ENCODE measurements at places on chromosomes 5 and 9.
A peak's percentile ranks its signal among the peaks of the same experiment; 100 is the strongest.

DNA sequence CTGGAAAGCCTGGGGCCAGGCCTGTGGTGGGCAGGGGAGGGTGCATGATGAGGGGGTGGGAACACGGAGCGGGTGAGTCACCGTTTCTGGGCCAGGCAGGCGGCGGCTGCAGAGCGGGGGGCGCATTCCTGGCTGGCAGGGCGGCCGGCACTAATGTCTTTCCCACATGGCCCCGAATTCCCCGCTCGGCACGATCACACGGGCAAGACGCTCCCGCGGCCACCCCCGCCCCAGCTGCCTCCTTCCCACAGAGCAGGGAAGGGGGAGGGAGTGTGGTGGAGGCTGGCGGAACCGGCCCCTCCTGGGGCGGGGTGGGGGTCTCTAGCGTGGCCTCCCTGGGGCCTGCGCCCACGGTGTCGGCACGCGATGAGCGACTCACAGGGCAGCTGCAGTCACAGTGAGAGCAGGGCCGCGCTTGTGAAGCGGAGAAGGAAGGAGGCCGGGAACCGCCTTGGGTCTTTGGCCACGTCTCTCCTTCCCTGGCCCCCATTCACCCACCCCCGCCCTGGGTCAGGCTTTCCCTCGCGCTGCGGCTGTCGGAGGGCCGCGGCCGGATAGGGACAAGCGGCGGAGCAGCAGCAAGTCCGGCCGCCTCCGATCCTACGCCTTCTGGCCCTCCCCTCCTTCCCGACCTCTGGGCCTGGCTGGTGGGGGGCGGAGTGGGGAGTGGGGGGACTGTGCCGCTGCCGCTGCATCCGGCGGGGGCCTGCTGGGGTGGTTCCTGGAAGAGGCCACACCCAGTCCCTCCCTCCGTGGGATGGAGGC lies 48.9 kb downstream of the CXXC5 start:
- ATAC-seq = peak; percentile 70

GRCh38 chr5:17190242-17190778 lies 27.1 kb upstream of the BASP1 start:
- no peak for ATAC-seq

DNA sequence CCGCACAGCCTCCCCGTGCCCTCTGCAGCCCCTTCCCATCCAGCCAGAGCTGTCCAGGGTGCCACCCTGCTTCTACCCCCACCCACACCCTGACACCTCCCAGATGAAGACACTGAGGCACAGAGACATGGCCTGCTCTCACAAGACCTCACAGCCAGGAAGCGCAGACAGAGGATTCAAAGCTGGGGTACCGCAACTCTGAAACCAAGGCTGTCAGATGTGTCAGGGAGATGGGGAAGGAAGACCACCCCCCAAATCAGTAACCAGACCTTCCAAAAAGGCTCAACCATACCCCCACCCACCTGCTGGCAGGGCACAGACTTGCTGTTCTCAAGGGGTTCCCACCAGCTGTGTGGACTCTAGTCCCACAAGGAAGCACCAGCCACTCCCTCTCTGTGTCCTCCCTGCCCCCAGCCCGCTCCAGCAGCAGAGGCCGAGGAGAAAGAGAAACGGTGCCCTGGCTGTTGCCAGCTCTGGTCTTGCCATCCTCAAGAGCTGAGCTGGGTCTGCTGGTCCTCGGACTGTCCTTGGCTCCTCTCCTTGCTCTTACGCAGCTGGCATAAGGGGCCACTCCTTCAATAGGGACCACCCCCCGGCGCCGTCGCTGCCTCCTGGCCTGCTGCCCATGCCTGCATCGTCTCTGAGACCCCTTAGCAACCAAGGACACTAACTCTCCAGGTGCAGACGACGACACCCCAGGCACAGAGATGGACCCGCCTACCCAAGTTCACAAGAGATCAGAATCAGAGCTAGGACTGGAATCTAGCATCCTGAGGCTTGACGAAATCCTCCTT lies 699 bp downstream of the AKNA start:
- ATAC-seq = no peak

- no peak for ATAC-seq
Measured at GRCh38 chr5:67299231-67299735, 102.7 kb upstream of the CD180 start.

DNA sequence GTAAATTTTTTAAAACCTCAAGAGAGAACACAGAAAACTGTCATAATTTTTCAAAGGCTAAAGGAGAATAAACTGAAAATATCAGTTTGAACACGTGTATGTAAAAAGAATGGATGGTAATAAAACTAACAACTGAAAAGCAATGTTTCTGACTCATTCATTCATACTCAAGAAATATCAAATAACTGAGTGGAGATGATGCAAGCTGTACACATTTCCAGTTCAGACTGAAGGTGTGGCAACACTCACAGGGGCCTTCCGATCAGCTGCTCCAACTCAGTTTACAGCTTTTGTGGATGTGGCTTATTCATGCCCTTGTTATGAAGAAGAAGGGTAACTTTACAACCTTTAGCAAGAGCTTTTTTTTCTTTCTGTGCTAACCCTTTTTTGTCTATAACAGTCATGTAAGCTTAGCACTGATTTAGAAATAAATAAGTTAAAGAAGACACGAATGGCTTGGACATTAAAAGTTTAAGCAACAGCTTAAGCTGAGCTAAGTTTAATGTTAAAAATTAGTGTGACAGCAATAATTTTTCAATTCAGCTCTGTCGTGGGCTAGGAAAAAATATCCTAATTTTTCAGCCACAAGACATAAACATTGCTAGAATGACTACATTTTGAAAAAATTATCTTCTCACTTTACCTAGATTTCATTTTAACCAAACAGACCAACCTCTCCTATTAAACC lies 453.5 kb downstream of the RAB3C start:
- no peak for ATAC-seq

- no peak for ATAC-seq
Measured at GRCh38 chr9:72292256-72292682, 72.7 kb downstream of the ZFAND5 start.

- ATAC-seq = no peak
Measured at GRCh38 chr9:93020771-93021670, 37.5 kb upstream of the SUSD3 start.

DNA sequence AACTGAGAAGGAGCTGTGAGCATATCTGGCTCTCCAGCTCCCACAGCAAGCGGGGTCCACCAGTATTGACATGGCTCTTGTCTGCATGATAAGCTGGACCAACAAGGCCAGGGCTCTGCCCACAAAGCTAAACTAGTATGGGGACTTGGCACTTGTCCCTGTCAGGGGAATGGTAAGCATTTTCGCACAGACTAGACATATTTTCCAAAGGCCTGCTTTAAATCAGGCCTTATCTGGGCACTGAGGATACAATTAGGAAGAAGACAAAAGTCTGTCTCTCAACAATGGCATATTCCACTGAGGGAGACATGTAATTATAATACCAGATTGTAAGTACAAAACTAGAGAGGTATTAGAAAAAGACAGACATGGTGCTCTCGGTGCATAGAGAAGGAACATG lies 32.1 kb downstream of the CSF2 start:
- no peak for ATAC-seq

DNA sequence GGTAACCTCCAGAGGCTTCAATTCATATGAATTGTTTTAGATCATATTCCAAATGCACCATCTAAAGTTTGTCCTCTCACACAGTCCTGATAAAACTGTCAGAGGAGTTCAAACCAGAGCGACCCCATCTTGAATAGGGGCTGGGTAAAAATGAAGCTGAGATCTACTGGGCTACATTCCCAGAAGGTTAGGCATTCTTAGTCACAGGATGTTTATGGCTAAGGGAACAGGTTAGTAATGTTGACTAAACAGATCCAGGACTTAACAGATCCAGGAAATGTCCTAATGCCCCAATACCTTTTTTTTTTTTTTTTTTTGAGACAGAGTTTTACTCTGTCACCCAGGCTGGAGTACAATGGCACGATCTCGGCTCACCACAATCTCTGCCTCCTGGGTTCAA lies 192.6 kb upstream of the PRDM9 start:
- ATAC-seq = no peak

DNA sequence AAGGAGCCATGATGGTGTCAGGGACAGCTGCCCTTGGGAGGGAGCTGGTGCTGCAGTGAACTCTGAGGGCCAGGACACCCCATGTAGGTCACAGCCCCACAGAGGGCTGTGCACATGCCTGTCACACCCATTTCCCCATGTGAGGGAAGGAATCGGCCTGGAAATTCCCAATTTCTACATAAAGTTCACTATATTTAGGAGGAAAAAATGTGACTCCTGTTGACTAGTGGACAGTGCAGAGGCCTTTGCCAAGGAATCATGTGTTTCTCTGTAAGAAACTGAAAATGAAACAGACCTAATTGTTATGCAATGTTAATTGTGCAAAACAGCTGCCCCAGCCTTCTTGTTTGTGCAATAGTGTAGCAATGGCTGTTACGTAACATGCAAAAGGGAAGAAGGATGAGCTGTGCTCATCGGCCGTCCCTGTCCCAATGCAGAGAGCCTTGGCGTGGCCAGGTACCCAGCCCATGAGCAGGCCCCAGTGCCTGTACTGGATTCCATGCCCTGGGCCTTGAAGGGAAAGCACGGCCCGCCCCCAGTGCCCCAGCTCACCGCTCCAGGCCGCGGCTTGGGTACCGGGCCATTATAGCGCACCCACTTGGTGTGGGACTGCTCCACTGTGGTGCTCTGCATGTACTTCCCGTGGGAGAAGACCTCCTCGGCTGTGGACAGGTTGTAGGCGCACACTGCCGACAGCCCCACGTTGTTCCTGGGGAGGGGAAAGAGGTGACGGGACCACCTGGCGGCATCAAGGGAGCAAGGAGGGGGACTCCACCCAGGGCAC lies 70.0 kb downstream of the SECISBP2 start:
- no peak for ATAC-seq

- no peak for ATAC-seq
Measured at GRCh38 chr9:110602281-110602680, 22.7 kb upstream of the SVEP1 start.

GRCh38 chr5:88860501-88860900 lies 22.5 kb downstream of the MEF2C start:
- no peak for ATAC-seq

GRCh38 chr9:33184963-33185362 lies 17.8 kb upstream of the B4GALT1 start:
- ATAC-seq = no peak

DNA sequence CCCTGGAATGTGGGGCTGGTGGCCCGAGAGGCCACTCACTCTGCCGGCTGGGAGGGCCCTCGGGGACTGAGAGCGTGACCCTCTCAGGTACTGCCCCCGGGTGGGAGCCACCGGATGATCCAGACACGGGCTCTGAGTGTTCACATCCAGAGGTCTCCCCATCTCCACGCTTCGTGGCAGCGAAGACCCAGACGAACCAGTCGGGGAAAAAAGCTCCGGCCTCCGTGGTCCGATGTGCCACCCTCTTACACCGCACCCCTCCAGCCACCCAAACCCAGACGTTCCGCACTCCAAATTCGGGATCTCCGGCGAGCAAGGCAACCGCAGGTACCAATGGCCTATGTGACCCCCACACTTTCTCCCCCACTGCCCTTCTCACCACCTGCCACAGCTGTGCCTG lies 49.5 kb downstream of the AMBP start:
- no peak for ATAC-seq

- ATAC-seq = no peak
Measured at GRCh38 chr5:171673840-171674239, 111.8 kb upstream of the SMIM23 start.

DNA sequence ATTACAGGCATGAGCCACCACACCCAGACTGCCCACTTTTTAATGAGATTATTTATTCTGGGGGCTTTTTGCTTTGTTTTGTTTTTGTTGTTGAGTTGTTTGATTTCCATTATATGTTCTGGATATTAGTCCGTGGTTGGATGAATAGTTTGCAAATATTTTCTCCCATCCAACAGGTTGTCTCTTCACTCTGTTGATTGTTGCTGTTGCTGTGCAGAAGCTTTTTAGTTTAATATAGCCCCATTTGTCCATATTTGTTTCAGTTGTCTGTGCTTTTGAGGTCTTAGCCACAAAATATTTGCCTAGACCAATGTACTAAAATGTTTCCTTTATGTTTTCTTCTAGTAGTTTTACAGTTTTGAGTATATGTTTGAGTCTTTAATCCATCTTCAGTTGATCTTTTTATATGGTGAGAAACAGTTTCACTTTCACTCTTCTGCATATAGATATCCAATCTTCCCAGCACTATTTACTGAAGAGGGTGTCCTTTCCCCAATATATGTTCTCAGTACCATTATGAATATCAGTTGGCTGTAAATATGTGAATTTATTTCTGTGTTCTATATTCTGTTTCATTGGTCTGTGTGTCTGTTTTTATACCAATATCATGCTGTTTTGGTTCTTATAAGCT lies 30.2 kb upstream of the TBCA start:
- no peak for ATAC-seq

GRCh38 chr5:136781464-136781863 lies 416.1 kb upstream of the TRPC7 start:
- ATAC-seq = no peak

- no peak for ATAC-seq
Measured at GRCh38 chr5:10266839-10267238, 16.8 kb downstream of the CCT5 start.

DNA sequence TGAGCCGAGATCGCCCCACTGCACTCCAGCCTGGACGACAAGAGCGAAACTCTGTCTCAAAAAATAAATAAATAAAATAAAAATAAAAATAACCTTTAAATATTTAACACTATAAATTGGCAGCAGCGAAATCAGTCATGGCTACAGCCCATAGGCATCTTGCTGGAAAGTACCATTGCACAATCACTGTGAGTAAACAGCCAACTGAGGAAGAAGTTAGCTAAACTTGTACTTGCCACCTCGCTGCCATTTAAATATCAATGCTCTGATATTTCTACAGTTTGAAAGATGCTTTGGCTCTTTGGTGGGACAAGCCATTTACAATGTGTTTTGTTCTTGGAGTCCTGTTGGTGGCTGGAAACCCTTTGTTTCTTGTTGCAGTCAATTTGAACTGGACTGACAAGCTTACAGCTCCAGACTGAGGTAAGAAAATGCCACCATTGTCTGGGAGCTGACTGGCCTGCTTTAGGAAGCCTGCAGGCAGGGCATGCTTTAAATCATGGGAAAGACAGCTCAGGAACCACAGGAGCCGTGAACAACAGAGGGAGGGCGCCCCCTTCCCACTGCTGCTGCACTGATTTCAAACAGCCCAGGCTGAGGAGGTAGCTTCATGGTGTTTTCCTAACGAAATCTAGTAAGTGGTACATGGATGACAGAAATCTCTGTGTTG lies 322.8 kb upstream of the RFX3 start:
- ATAC-seq = no peak

DNA sequence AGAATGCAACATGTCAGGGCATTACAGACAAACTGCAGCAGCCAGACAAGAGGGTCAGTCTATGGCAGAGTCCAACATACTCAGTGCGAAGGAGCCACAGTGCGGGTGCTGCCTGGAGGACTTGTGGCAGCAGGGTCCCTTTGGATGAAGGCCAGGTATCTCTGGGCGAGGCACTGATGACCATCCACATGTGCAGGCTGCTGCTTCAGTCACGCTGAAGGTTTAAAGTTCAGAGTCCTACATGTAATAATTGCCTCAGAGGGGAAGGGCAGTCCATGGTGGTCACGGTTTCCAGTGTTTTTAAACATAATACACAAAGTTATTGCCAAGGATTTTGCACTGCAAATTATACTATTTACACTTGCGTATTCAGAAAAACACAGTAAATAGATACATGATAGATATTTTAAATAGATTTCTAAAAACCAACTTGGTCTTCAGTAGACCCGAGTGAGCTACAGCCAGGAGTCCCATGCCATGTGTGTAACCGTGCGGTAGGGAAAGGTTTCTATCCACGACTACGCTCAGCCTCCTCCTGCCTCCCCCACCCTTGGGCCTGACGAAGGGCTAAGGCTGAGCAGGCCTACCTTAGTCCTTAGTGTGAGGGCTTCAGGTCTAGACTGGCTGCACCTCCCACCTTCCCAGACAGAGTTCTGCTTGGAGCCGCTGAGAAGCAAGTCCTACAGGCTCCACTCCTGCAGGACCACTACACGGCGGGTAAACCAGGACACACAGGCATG lies 76.2 kb downstream of the GPR21 start:
- ATAC-seq = no peak

GRCh38 chr9:130036099-130036498 lies 6.9 kb downstream of the FNBP1 start:
- no peak for ATAC-seq
